Stomach (tissue), 19 donors: ENCODE measurements at places on chromosomes 2 and 18. TPM values are rescaled to one million over a fixed set of nuclear protein-coding genes. Genes with fewer than 3 reads are reported as not detected.
A peak's percentile ranks its signal among the peaks of the same experiment; 100 is the strongest.

ZNF385B gene
- total RNA-seq, result not detected

GRCh38 chr2:178283341-178283918 lies 89.1 kb downstream of the OSBPL6 start:
- H3K4me1 ChIP-seq, result no peaks in the 10 kb centered on the region
- H3K27me3 ChIP-seq, result no peaks in the 10 kb centered on the region

GRCh38 chr2:38722271-38723061 lies 28.7 kb downstream of the SRSF7 start:
- H3K4me3 ChIP-seq, result no peak overlapping the region
- DNase-seq, result no peak
- H3K4me1 ChIP-seq, result no peaks in the 10 kb centered on the region

DNA sequence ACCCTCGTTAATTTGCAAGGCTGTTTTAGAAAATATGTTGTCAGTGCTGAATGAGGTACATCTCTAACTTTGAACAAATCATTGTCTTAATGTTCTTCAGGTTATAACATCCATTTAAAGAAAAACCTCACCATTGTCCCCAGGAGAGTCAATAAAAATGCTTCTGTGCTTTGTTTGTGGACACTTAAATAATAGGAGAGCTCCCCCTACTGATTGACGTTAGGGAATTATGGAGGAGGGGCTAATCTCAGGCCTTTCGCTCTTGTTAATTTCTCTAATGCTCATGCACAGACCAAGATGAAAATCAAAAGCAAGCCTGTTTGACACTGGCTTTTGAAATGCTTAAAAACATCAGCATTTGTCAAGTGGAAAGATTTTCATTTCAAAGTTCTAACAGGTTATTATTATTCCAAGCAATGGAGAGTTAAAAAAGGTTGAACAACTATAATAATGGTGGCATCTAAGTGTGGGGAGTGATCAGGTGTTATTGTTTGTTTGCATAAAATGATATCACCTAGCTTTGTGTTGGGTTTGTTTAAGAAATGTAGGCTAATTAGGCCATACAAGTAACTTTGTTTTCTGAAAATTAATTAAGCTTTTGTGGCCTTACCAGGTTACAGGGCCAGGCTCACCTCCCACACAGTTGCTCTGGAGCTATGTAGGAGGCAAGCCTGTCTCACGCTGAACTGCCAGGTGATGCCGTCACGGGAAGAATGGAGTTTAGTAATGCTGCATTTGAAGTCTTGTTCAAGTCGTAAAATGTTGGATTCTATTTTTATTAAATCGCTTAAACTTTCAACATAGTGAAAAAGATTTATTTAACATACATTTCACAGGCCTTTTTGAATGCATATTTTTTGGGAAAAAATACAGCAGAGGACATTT lies 51.7 kb upstream of the SMIM21 start:
- DNase-seq, result no peak
- H3K27me3 ChIP-seq, result no peaks in the 10 kb centered on the region
- H3K36me3 ChIP-seq, result no peaks in the 10 kb centered on the region

- no peak overlapping the region for H3K4me3 ChIP-seq
- no peak for DNase-seq
- H3K36me3 ChIP-seq, result peaks cover 83% of the 10 kb centered on the region
- no peak overlapping the region for H3K27ac ChIP-seq
Observed at GRCh38 chr2:157760949-157761348, 115.2 kb downstream of the ACVR1 start.

DNA sequence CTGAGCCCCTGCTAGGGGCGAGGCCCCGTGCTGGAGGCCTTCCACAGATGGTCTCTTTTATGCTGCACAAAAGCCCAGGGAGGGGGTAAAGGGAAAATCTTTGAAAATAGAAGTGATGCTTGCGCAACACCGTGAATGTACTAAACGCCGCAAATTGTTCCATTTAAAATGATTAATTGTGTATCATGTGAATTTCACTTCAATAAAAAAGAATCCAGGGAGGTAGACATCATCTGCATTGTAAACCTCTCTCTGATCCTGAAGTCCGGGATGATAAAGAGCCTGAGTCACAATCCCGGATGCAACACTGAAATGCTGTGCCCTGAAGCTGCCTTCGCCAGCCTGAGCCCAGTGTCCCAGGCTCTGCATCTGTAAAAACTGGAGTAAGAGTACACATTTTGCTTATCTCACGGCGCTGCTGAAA lies 107.7 kb upstream of the PPP1CB start:
- DNase-seq, result peak; percentile 55
- peaks cover 21% of the 10 kb centered on the region for H3K4me1 ChIP-seq
- H3K4me3 ChIP-seq, result no peak overlapping the region
- H3K27me3 ChIP-seq, result no peaks in the 10 kb centered on the region
- peak overlapping the region; percentile 60 for H3K27ac ChIP-seq

CRACDL gene
- 9.4 TPM for total RNA-seq

MLPH gene
- 561 TPM for total RNA-seq

DNA sequence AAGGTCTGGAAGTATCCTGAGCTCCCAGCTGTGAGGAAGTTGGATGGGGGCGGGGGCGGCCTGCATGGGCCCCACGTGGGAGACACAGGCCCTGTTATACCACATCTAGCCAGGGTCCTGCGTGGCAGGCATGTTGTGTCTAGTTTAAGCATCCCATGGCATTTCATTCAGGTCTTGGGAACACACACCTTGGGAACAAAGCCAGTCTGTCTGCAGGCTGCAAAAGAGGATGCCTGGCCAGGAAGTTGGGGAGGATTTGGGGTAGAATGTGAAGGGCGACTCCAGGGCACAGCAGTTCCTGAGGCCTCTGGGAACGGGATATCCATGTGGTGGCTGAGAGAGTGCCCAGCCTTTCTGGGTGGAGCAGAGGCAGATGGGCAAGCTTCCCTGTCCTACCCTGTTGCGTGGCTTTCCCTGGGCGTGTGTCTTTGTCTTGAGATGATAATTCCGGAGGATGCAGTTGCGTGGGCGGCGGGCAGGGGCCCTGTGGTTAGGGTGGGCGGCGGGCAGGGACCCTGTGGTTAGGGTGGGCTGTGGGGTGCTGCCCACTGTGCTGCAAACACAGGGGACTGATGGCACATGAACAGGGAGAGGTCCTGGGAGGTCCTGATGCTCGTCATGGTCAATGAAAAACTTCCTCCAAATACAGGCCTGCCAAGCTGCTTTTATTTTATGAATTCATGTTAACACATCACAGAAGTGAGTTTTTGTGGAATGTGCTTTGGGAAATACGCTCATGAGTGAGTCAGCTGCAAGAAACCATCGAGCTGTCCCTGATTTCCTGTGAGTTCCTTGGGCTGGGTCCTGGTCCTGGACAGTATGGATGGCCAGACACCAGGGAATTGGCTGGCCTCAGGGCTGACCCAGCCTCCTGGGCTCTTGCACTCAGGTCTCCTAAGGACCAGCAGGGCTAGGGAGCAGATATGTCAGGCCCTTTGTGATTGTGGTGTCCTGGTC lies 90.0 kb upstream of the HS6ST1 start:
- H3K27ac ChIP-seq, result no peak overlapping the region
- peak; percentile 15 for DNase-seq
- no peaks in the 10 kb centered on the region for H3K4me1 ChIP-seq
- no peak overlapping the region for H3K4me3 ChIP-seq

DNA sequence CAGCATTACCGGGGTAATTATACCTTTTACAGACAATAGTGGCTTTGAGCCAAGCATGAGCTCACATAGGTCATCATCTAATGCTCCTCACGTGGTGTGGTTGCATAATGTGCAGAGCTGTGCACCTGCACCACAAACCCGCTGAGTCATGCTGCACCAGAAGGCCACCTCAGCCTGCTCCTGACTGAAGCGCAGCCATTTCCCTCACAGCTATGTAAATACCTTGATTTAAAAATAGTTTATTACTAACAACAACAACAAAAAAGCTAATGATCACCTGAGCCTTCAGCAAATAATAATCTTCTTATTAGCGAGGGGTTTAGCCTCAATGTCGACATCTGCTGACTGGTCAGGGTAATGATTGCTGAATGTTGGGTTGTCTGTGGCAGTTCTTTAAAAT lies 238.8 kb downstream of the MBD5 start:
- H3K36me3 ChIP-seq, result peaks cover 18% of the 10 kb centered on the region
- H3K4me3 ChIP-seq, result no peak overlapping the region
- no peak overlapping the region for H3K27ac ChIP-seq
- DNase-seq, result peak; percentile 15

- no peaks in the 10 kb centered on the region for H3K4me1 ChIP-seq
- H3K4me3 ChIP-seq, result no peak overlapping the region
- peak; percentile 57 for DNase-seq
- no peaks in the 10 kb centered on the region for H3K27me3 ChIP-seq
- no peak overlapping the region for H3K27ac ChIP-seq
Observed at GRCh38 chr2:1769703-1770422, 25.5 kb upstream of the PXDN start.

- H3K36me3 ChIP-seq, result peaks cover 19% of the 10 kb centered on the region
- no peaks in the 10 kb centered on the region for H3K4me1 ChIP-seq
- no peak overlapping the region for H3K27ac ChIP-seq
- DNase-seq, result peak; percentile 23
- H3K27me3 ChIP-seq, result no peaks in the 10 kb centered on the region
Observed at GRCh38 chr2:197052356-197052755, 125.8 kb upstream of the PGAP1 start.

GRCh38 chr2:215260097-215260677 lies 51.7 kb upstream of the ATIC start:
- DNase-seq, result no peak
- H3K36me3 ChIP-seq, result no peaks in the 10 kb centered on the region
- no peak overlapping the region for H3K4me3 ChIP-seq
- no peak overlapping the region for H3K27ac ChIP-seq
- no peaks in the 10 kb centered on the region for H3K4me1 ChIP-seq

ANKRD30B gene
- total RNA-seq, result 0.18 TPM

GRCh38 chr2:188367164-188367563 lies 75.5 kb downstream of the GULP1 start:
- H3K4me3 ChIP-seq, result no peak overlapping the region
- peaks cover 6% of the 10 kb centered on the region for H3K4me1 ChIP-seq
- no peaks in the 10 kb centered on the region for H3K27me3 ChIP-seq
- no peak for DNase-seq
- H3K36me3 ChIP-seq, result no peaks in the 10 kb centered on the region
- H3K27ac ChIP-seq, result no peak overlapping the region

GRCh38 chr18:48609820-48610815 lies 71.3 kb downstream of the CTIF start:
- peaks cover 32% of the 10 kb centered on the region for H3K4me1 ChIP-seq
- no peak for DNase-seq
- H3K4me3 ChIP-seq, result no peak overlapping the region

DNA sequence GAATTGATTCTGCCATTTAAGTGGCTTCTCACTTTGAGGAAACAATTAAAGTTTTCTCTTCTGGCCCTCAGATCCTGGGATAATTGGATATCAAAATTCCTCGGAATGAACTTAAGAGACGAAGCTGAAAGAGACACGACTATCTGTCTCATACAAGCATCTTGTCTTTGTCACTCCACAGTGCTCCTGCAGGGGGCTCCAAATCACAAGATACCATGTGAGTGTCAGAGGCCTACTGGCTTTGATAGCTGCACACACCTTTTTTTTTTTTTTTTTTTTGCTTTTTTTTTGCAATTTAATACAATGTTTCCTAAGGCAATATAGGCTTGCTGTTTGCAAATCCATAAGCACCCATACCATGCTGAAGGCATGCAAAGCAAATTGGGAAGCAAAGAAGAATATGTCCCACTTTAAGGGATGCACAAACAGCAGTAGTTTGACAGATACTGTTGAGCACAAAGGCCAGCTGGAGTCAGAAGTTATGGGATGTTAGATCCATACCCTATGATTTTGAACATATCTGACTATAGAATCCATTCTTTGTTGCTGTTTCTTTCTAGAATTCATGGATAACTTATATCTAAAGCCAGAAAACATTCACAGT lies 109.0 kb upstream of the CBLN2 start:
- H3K27me3 ChIP-seq, result no peaks in the 10 kb centered on the region
- DNase-seq, result peak; percentile 45
- H3K4me3 ChIP-seq, result no peak overlapping the region
- no peaks in the 10 kb centered on the region for H3K36me3 ChIP-seq

GRCh38 chr2:161122772-161123530 lies 37.3 kb upstream of the TANK start:
- H3K4me1 ChIP-seq, result peaks cover 19% of the 10 kb centered on the region
- H3K36me3 ChIP-seq, result no peaks in the 10 kb centered on the region
- H3K4me3 ChIP-seq, result no peak overlapping the region
- no peaks in the 10 kb centered on the region for H3K27me3 ChIP-seq
- peak; percentile 87 for DNase-seq

DNA sequence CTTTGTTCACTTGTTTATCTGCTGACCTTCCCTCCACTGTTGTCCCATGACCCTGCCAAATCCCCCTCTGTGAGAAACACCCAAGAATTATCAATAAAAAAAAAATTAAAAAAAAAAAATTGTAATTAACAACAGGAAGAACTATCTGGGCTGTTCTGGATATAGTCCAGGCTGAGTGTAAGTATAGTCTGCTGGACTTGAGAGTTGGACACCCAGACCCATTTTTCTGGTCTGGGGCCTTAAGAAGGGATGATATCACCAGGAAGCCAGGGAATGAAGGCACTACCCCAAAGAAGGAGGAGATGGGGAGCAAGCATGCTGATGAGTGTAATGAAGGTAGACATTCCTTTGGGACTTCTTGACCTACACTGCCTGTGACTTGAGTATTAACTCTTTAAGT lies 72.1 kb upstream of the ZFP36L2 start:
- no peak overlapping the region for H3K4me3 ChIP-seq
- no peaks in the 10 kb centered on the region for H3K36me3 ChIP-seq
- DNase-seq, result no peak
- peaks cover 31% of the 10 kb centered on the region for H3K4me1 ChIP-seq
- no peak overlapping the region for H3K27ac ChIP-seq
- no peaks in the 10 kb centered on the region for H3K27me3 ChIP-seq

- peak; percentile 13 for DNase-seq
- H3K4me1 ChIP-seq, result no peaks in the 10 kb centered on the region
- no peaks in the 10 kb centered on the region for H3K36me3 ChIP-seq
- no peak overlapping the region for H3K27ac ChIP-seq
- H3K27me3 ChIP-seq, result no peaks in the 10 kb centered on the region
Observed at GRCh38 chr2:4882421-4882820, 809.8 kb upstream of the SOX11 start.
